Brain (organoid and tissue), 16 donors: ENCODE measurements at places on chromosomes 11 and 22.

DNA sequence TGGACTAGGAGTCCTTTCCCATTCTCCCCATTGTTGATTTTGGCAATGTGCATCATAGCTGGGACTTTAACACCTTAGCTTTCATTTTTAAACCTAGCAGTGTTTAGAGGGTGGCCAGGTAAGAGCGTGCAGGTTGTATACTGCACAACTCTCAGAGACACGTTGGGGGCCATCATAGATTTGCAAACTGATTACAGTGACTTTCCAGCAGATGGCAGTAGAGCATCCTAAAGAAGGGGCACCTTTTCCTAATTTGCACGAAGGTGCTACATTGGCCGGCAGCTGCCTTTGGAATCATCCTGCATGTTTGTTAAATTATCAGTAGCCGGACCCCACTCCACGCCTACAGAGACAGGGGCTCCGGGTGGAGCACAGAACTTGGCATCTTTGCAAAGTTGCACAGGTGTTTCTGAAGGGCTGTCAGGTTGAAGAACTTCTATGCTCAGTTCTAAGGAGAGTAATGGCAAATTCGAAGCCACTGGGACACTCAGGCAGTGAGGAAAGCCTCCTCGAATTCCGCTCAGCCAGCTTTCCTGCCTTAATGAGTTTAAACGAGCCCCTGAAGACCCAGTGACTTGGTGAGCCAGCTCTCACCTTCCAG is 7.7 kb downstream of the LHFPL7 start:
- peak; percentile 65 for DNase-seq

- peak; percentile 77 for DNase-seq
Measured at GRCh38 chr11:83723999-83724398, 437.8 kb upstream of the CCDC90B start.

GRCh38 chr11:13140873-13141655 is 131.9 kb downstream of the RASSF10 start:
- DNase-seq, result peak; percentile 37

DNA sequence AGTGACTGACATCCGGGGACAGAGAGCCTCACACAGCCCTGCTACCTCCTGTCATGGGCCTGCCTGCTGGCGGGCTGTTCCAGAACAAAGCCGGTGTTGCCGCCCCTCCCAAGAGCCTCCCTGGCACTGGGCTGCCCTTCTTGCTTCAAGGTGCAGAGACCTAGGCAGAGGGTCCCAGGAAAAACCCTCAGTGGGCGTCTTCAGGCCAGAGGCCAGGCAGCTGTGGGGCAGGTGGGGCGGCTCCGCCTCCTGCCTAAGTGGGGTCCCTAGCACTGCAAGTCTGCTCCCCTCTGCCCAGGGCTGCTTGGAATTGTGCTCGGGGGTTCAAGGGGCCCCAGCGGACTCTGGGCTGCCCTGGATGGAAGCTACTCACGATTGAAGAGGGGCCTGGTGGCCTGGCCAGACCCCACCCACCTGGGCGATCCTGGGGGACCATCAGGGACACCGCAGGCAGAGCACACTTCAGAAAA is 20.4 kb upstream of the GNB1L start:
- no peak for DNase-seq

GRCh38 chr22:23251445-23252093 is 71.3 kb downstream of the BCR start:
- DNase-seq, result no peak

GRCh38 chr11:10295064-10295901 is 1.3 kb upstream of the SBF2 start:
- no peak for DNase-seq

DNA sequence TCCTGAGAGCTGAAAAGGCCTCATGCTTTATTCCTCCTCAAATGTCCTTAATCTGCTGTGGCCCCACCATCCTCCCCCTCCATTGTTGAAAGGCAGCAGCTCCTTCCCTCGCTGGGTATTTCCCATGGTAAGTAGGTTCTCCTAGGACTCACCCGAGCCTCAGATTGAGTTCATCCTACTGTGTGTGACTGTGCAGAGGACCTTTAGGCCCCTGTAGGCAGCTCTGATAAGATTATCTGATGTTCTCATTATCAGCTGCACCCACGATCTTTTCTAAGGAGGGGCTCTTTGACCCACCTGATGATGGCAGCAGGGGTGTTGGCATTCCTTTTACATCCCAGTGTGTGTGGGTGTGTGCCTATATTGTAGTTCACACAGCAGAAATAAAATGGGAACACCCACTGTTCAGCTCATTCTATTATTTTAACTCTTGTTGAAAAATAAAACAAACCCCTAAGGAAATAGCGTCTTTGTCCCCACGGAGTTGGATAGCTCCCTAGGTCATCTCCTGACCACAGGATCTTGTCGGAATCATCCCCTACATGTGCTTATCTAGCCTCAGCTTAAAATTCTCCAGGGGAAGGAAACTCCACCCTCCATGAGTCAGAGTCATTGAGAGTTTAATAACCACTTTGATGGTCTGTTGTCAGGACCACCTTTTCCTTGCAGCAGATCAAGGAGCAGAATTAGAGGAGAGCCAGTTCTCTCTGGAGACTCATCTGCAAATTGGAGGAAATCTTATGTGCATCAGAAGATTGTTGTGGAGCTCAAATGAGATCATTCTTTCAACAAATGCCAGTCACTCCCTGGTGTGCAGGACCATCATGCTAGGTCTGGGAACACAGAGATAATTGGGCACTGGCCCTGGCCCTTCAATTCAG is 19.3 kb downstream of the ENDOD1 start:
- DNase-seq, result no peak

- DNase-seq, result no peak
Measured at GRCh38 chr11:60194511-60194910, 11.6 kb upstream of the MS4A6A start.

DNA sequence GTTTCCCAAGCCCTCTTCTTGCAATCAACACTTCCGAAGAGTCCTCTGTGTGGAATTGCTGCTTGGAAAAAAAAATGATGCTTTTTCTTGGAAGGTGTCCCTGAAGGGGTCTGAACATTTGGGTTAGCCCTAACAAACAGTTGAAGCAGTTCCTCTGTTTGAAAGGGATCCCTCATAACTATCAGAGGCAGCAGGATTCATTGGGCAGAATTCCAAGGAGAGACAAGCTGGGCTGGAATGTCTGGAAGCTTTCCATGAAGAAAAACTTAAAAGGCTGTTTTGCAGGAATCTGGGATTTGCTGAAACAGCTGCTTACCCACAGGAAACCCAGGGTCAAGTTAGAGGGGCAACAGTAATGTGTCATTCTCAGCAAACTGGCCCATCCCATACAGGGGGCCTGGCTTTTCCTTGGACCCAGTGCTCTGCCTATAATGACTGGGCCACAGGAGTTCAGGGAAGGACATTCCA is 3.1 kb downstream of the CSNK2A3 start:
- DNase-seq, result peak; percentile 44

DNA sequence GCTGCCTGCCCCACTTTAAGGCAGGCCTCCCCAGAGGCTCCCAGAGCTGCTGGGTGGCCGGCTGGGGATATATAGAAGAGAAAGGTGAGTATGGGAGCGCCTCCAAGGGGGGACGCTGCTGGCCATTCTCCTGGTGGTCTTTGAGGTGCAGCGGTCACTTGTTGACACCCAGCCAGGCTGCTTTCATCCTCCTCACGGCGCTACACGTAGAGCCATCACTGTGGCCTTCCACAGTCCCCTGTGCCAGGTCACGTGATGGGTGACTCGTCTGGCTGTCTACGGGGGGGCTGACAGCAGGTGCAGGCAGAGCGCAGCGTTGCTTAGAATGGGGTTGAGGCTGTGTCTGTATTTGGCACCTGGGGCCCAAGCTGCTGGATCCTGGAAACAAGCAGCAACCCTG is 1.9 kb downstream of the ACR start:
- no peak for DNase-seq

DNA sequence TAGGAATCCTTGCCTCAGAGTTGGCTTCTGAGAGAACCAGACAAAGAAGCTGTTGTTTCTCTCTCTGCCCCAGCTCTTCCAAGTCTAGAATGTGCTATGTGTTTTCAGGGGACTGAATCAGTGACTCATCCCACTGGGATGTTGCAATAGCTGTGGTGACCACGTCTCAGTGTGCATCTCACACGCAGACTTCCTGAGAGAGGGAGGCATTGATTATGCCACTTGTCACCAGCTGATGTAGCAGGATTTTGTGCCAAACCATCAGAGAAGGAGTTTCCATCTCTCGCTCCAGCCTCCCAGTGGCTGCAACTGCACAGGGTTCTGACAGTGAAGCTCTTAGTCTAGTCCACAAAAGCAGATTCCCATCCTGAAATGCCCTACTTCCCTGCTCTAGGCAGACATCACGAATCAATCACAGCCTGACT is 455.8 kb downstream of the MIAT start:
- no peak for DNase-seq

DNA sequence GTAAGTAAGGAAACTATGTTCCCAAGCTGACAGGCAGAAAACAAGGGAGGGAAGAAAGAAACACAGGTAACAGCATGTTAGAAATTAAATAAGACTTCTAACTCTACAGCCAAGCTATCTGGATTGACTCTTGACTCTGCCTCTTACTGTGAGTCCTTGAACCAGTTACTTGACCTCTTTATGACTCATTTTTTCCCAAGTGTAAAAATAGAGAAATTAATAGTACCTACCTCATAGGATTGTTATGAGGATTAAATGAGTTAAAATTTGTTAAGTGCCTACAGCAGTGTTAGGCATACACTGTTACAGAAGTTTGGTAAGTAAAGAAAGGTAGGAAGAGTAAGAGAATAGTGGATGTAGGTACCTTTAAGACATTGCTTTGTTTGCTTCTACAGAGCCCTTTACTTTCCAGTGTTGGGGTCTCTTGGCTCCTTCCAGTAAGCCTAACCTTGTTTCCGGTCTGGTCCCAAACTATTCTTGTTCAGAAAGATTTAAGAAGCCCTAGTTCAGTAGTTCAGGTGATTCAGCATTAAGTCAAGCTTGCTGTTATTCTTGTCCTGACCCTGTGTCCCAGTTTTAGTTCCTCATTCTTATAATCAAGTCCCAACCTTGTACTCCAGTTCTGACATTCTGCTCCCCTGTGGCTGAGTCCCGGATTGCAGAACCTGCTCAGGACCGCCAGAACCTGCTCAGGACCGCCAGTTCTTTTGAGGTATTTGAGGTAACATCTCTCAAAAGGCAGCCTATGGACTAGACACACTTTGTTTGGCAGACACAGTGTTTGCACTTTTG is 963.4 kb upstream of the CCDC90B start:
- DNase-seq, result no peak

DNA sequence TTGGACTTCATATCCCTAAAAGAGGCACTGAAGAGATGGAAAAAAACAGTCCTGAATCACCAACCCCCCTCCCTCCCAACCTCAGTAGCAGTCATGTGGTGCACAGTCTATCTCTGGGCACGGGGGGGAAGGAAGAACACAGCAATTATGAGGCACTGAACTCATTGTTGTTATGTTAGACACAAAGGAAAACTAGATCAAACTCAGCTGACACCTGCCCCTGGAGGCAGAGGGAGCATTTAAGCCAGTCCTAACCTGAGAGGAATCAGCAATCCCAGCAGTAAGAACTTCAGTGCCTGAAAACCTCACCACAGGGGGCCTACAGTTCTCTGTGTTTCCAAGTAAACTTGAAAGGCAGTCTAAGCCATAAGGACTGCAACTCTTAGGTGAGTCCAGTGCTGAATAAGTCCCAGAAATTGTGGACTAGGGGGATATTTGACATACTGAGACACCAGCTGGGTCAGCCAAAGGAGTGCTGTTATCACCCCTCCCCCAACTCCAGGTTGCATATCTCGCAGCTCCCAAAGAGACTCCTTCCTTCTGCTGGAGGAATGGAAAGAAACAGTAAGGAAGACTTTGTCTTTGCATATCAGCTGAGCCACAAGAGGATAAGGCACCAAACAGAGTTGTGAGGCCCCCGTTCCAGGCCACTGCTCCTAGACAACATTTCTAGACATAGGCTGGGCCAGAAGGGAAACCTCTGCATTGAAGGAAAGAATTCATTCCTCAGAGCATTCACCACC is 72.5 kb downstream of the GLYATL1 start:
- DNase-seq, result no peak

DNA sequence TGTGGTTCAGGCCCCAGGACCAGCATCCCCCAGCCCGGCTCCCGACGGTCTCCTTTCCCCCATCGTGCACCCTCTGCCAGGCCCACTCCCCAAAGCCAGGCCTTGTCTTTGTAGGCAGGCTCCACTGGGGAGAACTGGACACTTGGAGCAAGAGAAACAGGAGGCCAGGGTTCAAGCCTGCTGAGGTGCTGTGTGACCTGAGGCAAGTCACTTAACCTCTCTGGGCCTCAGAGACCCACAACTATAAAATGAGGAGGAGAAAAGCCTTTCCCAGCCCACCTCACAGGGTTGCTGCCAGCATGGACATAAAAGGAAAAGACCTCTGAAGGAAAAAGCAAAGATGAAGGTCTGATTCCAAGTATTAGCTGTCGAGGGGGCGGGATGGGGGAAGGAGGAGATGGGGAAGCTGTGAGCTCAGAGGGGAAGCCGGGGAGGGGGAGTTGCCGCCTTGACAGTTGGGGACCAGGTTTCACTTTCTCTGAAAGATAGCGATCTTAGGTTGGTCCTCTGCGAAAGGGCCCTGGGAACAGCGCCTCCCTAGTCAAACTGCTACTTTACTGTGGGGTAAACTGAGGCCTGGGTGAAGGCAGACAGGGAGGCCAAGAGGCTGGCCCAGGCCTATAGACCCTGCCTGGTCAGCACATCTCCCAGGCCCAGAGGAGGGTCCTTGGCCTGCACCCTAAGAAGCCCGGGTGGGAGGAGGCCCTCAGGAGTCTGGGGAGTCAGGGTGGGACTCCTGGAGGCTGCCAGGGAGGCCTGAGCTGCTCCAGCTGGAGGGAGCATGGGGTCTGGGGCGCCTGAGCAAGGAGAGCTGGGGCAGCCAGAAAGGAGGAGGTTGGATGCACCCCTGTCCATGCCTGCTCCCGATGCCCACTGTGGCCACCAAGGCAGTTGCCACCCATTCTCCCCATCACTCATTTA is 991 bp upstream of the OSM start:
- DNase-seq, result no peak

DNA sequence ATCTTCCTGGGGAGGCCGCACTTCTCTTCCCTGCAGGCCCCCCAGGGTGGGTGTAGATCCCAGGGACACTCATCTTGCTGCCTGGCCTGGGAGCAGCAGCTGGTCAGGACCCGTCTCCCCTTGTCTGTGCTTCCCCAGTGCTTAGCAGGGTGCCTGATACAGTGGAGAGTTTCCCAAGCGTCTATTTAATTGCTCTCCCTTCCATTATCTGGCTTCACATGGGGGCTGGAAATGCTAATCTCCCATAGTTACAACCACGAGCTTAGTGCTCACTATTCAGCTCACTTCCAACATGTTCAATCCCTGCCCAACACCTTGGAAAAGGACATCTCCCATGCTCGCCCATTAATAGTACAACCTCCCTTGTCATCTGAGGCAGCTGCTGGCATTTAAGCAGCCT is 100.5 kb downstream of the DSCAML1 start:
- no peak for DNase-seq

GRCh38 chr22:37880668-37881440 is 25.2 kb upstream of the MICALL1 start:
- no peak for DNase-seq

DNA sequence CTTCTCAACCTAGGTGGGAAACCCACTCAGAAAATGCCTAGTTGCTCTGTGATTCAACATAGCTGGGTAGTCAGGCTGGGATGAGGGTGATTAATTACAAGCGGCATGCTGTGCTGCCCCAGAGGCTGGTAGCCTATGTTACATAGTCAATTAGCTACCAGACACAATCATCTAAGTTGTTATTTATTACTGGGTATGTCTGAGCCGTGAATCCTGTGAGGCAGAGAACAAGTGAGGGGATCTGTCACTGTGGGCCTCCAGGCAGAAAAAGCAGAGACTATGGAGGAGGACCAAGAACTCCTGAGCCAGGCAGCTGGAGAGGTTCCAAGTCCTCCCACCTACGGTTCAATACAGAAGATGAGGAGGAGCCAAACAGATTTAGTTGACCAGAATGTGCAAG is 186.6 kb upstream of the BDNF start:
- no peak for DNase-seq
